ENCODE measurements at places on chromosomes 3 and 15. TPM values are rescaled to one million over a fixed set of nuclear protein-coding genes. Genes with fewer than 3 reads are reported as not detected.

MEX3B gene
- total RNA-seq = 5.2 TPM

KBTBD12 gene
- not detected for total RNA-seq

ULK4 gene
- total RNA-seq = 4.7 TPM

CCR3 gene
- total RNA-seq = not detected

RASSF1 gene
- total RNA-seq = 20.9 TPM

KBTBD13 gene
- total RNA-seq = not detected

PPP4R2 gene
- 37.2 TPM for total RNA-seq

CHL1 gene
- not detected for total RNA-seq

All from A549 treated with CORT108297 at 1 μM for 4 hours (cell line).